ENCODE measurements at places on chromosomes 7 and 10.

DNA sequence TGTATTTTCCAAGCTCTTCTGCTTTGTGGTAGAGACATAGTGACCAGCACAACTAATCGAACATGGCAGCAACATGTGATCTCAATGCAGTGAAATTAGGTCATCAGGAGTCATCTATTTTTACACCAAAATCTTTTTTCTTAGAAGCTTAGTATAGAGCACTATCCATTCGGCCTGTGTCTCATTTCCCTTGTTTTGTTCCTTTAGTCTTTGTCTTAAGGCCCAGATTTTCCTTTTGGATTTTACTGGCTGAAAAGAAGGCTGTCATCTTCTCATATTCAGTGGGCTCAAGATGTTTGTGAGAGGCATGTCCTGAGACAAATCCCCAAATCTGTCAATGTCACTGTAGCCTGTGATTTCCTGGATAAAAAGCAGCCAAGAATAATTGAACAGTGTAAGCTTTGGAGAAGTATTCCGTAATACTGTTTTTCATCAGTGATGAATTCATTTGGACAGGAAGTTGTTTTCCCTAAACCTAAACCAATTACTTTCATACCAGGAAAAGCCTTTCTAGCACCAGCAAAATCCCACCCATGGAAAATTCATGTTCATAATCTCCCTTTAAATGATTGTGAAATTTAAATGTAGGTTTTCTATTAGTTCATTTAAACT is 55.2 kb downstream of the MAGI2 start:
- DNase-seq = no peak

DNA sequence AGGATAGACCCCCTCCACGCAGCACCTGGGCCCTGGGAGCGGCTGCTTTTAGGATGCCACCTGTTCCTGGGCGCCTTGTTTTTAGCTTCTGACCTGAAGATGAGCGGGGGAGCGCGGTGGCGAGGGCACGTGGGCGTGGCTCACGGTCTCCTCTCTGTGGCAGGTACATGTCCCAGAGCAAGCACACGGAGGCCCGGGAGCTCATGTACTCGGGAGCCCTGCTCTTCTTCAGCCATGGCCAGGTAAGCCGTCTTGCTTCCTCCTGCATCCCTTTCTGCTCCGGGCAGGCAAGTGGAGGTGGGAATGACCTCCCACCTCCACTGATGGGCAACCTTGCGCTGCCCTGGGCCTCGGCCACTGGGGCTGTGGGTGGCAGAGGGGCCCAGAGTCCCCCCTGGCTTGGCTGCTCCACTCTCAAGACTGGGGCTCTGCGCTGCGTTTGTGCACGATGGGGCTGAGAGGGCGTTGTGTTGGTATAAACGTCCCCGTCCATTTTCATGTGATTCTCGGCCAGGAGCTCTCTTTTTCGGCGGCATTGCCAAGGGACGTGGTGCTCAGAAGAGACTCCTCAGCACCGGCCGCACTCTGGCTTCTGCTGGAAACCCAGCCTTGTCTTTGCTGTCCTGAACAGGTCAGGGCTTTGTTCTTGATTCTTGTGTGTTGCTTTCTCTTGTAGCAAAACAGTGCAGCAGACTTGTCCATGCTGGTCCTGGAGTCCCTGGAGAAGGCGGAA is 9.7 kb downstream of the GET4 start:
- no peak for DNase-seq

GRCh38 chr7:138205614-138206150 is 129.4 kb downstream of the AKR1D1 start:
- DNase-seq = no peak

DNA sequence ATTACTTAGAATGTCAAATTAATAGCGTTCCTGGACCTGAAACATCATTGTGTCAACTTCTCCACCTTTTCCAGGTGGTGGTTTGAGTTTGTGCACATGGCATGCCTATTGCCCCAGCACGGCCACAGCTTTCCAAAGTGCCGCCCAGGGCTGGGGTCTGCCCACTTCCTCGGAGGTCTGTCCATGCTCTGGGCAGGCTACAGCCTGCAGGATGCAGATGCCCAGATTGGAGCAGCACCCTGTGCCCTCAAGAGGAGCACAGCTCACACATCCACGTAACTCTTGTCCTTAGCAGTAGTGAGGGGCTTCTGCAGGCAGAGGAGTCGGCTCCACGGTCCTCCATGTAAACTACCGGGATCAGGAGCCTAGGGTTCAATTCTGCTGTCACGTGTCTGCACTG is 238.6 kb downstream of the EBF3 start:
- DNase-seq = no peak

- no peak for DNase-seq
Measured at GRCh38 chr7:74307738-74308505, 18.7 kb downstream of the CLIP2 start.

- DNase-seq = no peak
Measured at GRCh38 chr7:124375391-124375790, 342.5 kb upstream of the TMEM229A start.

- DNase-seq = no peak
Measured at GRCh38 chr7:150963707-150964559, 14.2 kb downstream of the KCNH2 start.

DNA sequence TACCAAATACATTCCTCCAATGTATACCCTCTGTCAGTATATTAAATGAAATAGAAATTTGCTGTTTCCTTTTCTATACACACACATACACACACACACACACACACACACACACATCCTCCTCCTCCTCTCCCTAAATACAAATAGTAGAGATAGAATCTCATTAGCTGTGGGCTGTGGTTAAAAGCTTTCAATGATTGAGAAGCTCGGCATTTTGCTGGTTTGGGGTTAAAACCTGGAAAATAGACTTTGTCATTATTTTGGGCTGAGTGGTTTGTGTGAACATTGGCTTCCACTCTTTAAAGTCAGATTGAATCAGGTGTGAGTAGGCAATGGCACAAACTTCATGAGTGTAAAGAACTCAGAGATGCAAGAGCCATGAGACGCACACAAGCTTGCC is 596.0 kb downstream of the XPNPEP1 start:
- no peak for DNase-seq

DNA sequence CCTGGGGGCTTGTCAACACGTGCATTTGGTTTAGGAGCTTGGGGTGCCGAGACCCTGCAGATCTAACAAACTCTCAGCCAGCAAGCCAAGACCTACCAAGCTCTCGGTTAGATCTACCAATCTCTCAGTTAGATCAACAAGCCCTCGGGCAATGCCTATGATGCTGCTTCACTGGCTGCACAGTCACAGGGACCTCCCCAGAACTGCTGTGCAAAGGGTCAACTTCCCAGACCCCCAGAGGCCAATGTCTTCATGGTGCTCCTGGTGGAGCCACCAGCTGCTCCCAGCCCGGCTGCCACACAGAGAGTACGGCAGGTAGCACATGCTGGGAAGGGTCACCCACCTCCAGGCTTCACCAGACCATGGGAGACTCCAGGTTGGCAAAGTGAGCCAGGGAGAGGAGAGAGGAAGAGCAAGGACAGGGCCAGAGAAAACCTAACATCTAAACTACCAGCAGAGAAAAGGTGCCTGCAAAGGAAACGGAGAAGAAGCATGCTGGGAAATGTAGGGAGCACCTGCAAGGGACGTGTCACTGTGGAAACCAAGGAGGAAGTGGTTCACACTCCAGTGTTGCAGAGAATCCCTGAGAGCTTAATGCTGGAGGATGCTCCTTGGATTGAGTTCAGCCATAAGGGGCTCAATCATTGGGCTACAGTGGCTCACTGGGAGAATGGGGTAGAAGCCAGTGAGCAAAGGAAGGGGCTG is 51.5 kb upstream of the GDF10 start:
- no peak for DNase-seq

- no peak for DNase-seq
Measured at GRCh38 chr10:72043016-72043834, 45.1 kb downstream of the SPOCK2 start.
